Stimulated activated CD4-positive, alpha-beta T cell treated with anti-CD3 and anti-CD28 coated beads, Interleukin-15, amount 100 ng/mL, for 48 hours (primary cell): ENCODE measurements at places on chromosomes 12 and 14.

DNA sequence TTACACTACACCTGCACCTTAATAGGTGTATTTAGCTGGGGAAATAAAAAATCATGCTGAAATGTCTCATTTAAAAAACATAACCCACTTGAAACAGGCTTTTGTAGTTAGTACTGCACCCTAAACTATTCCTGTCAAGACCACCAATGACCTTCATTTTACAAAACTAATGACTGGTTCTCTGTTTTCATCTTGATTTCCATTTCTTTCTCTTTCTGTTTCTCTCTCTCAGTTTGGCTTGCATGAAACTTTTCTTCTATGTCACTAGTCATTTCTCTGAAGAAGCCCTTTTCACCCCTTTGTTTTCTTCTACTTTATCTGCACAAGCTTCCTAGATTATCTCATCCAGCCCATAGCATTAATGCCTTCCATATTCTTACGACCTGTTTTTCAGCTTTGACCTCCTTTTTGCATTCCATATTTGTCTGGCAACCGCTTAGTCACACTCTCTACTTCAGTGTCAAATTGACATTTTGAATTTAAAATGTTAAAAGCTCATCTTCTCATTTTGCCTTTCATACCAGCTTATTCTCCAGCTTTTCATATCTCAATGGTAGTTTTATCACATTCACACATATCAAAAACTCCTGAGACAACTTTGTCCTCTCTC, 32.7 kb upstream of the KLRF1 start:
- no peak for DNase-seq

- DNase-seq: no peak
Observed at GRCh38 chr14:76968621-76969063, 59.9 kb downstream of the IRF2BPL start.

- no peak for DNase-seq
Observed at GRCh38 chr12:122975790-122976647, 975 bp downstream of the OGFOD2 start.

- DNase-seq: no peak
Observed at GRCh38 chr12:75011120-75011519, 198.5 kb downstream of the KCNC2 start.

GRCh38 chr12:132503618-132504204, 13.8 kb downstream of the FBRSL1 start:
- no peak for DNase-seq

DNA sequence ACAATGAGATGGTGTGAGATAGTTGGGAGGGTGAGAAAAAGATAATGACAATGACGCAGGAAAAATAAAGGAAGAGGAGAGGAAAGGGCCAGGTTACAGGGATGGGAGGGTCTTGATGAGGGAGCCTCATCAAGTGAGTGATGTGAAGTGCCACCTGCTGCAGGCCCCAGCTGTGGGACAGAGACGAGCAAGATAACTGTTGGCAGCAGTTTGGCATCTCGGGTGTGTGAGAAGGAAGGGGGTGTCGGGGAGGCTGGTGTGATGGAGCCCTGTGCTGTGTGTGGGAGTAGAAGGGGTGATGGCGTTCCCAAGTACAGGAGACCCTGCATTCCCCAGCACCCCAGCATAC, 11.4 kb upstream of the TAC3 start:
- DNase-seq: no peak
